ENCODE measurements at places on chromosomes 3 and 15. TPM values are rescaled to one million over a fixed set of nuclear protein-coding genes. Genes with fewer than 3 reads are reported as not detected.

THPO gene
- not detected for total RNA-seq

COPG1 gene
- total RNA-seq, result 187 TPM

SAMD7 gene
- not detected for total RNA-seq

MLF1 gene
- total RNA-seq, result 0.80 TPM

SST gene
- not detected for total RNA-seq

SPPL2A gene
- 139 TPM for total RNA-seq

CD80 gene
- 17.7 TPM for total RNA-seq

CCR3 gene
- total RNA-seq, result 0.24 TPM

PIAS1 gene
- 42.1 TPM for total RNA-seq

PRR20G gene
- total RNA-seq, result not detected
